DND-41 (cell line): ENCODE measurements at places on chromosomes 3 and 15.

DNA sequence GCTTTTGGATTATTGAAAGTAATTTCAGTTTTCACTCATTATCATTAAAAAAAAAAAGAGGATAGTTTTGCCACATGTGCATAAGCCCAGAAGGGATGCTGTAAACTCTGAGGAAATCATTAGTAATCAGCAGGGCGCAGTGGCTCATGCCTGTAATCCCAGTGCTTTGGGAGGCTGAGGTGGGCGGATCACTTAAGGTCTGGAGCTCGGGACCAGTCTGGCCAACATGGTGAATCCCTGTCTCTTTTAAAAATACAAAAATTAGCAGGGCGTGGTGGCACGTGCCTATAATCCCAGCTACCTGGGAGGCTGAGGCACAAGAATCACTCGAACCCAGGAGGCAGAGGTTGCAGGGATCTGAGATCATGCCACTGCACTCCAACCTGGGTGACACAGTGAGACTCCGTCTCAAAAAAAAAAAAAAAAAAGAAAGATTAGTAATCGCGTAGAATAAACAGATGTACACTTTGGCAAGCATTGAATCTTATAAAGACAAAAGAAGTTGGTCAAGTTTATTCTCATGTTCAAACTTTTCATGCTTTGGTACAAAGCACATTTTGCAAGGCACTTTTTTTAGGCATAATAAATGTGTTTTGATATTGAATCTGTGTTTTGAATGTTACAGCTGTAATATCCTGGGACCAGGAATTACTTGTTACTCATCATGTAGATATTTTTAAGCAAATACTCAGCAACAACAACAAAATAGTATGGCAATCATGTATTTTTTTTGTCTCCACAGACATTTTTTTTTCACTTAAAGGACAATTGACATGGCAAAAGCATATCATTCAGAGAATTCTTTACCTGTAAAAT is 93.2 kb upstream of the AGTR1 start:
- no peaks in the 10 kb centered on the region for H3K27me3 ChIP-seq
- H3K4me1 ChIP-seq: no peaks in the 10 kb centered on the region
- DNase-seq: no peak

DNA sequence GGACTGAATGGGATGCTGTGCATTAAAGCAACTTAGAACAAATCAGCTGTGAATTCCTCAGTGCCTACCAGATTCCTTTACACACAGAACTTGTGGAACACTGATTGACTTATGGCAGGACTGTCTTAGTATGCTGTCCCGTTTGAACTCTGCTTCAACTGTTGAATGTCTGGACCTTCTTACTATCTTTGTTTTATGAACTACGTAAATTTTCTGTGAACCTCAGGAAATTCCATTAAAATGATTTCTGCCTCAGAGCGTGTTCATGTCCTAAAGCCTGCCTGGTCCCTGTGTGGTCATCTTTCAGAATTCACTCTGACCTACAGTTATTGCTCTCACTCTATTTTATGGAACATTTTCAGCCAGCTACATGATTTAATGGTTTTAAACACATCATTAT is 29.4 kb upstream of the FBN1 start:
- H3K27me3 ChIP-seq: no peaks in the 10 kb centered on the region
- no peaks in the 10 kb centered on the region for H3K4me1 ChIP-seq
- DNase-seq: no peak
- H3K27ac ChIP-seq: no peak overlapping the region

GRCh38 chr3:127784865-127785710 is 37.2 kb downstream of the MGLL start:
- no peaks in the 10 kb centered on the region for H3K36me3 ChIP-seq
- H3K4me1 ChIP-seq: 0 out of 2 replicates have a peak, but pooled peaks cover 5% of the 10 kb centered on the region
- H3K27ac ChIP-seq: no peak overlapping the region
- DNase-seq: no peak

- DNase-seq: no peak
- no peak overlapping the region for H3K27ac ChIP-seq
- H3K27me3 ChIP-seq: no peaks in the 10 kb centered on the region
- H3K4me1 ChIP-seq: no peaks in the 10 kb centered on the region
- no peak overlapping the region for H3K4me3 ChIP-seq
Observed at GRCh38 chr15:68097029-68097428, 42.9 kb downstream of the PIAS1 start.
